ENCODE measurements at places on chromosomes 4 and X.

DNA sequence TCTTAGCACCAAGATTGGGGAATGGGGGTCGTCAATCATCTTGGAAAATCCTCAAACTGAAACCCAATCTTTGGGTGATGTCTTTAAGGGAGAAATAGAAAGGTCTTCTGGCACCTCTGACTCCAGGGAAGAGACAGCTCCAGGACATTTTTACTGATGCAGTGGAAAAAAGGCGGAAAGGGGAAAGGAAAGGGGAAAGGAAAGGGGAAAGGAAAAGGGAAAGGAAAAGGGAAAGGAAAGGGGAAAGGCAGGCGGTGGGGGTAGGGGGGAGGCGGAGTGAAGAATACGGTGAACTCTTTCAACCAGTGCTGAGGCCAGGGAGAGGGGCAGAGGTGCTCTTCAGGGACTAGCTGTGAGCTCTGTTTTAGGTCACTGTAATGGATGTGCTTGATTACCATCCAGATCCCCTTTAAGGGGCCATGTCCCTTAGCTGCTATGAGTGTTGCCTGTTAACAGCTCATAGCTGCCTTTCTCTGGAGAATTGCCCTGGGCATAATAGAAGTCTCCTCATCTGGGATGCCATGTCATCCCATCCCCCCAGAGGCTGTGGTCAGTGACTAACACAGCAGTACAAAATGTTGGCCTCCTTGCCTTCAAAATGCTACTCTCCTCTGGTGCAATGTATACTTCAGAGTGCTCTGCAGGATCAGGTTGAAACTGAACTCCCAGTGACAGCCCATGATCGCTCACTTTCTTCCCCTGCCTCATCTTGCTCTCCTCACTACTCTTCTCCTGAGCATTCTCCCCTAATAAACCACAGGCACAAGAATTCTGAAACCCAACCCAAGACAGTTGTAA is 92.4 kb upstream of the AP1S2 start:
- DNase-seq = no peak

GRCh38 chrX:34426334-34426733 is 230.8 kb downstream of the TMEM47 start:
- DNase-seq = no peak

DNA sequence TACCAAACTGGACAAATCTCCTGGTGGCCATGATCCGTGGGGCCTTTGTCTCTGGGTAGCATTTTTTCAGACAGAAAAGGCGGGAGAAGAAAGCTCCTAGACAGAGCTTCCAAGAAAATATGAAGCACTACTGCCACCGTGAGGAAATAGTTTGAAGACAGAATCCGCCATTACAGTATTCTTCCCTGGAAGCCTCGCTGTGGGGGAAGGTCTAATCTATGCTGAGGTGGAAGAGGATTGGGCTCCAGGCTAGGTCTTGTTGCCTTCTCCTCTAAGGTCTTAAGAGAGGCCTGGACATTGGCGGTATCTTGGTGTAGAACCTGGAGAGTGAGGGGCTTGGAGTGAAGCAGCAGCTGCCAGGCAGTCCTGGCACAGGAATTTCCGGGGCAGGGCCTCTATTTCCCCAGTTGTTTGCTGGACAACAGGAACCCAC is 218.9 kb downstream of the OR13H1 start:
- peak; percentile 90 for DNase-seq

DNA sequence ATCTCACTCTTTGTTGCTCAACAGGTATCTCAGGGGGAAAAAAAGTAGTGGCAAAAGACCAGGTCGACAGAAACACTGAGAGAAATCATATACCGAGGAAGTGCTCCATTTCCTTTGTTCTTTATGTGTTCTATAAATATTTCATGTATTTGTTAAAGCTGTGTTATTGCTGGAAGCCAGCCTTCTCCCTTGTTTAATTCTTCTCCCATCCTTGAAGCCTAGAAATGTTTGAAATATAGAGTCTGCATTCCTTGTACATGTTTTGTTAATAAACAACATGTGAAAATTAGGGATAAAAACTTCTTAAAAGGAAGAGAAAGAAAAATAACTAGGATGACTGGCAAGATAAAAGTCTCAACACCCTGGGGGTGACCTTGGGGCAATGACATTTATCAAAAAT is 186.2 kb downstream of the ANKRD50 start:
- DNase-seq = no peak

DNA sequence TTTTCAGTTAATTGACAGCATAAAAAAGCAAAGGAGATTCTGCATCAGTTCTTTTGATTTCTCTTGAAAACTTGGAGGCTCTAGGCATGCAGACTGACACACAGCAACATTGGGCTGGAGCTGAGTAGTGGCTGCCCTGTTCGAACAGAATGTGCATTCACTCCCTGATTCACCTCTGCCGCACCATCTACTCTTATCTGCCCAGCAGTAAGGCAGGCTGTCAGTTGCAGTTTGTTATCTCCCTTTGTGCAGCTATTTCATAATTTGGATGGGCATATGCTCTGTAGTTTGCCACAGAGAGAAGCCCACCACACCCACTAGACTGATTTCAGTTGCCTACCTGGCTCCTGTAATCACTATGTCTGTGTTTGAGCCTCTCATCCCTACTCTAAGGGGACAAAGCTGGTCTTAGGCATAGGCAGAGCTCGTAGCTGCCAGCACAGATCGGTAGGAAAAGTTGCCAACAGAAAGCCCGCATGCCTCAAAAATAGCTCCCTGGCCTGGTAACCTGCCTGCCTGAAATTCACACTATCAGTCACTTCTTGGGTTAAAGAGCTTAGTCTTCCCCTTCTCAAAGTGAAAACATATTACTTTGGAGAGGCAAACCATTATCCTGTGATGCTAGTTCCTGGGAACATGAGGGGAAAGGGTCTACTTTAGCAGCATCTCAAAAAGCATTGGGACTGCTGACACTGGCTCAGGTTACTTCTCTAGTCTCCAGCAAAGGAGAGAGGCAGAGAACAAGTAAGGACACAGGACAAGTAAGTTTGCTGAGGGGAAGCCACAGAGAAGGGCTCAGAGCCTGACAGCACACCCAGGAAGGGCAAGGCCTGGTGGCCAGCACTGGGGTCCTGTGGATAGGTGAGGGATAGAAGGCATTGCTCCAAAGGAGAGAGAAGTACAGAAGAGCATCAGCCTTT is 75.9 kb upstream of the TMEM164 start:
- no peak for DNase-seq

DNA sequence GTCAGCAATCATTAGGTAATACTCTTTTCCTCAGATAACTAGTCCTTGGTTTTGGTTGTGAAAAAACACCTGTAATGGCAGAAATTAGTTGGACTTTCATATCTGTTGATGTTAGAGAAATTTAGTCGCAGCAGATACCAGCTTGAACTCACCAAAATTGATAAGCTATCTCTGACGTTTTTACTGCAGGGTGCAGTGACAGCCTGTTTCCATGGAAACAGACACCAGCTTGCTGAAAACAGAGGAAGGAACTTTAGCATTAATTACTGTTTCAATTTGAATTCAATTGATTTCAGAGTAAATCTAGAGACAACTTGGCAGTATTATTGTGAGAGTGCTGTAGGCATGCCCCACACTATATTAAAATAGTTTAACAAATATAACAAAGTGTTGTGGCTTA is 246.5 kb downstream of the PPP1R2C start:
- DNase-seq = no peak

DNA sequence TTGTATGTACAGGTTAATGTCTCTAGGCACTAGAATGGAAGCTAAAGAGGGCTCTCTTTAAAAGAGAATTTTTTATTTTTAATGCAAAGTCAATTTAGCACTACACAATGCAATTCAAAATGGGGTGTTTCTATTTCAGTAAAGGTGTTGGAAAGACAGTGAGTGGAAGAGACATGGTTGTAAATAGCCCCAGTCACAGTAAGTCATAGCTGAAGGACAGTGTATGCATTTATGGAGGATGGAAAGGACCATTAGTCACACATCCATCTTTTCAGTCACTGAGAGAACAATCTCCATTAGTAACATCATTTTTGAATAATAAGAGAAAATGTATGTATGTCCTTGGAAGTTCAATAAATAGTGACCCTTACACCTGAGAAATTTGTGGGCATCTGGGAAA is 148.0 kb downstream of the PDHA2 start:
- DNase-seq = no peak

DNA sequence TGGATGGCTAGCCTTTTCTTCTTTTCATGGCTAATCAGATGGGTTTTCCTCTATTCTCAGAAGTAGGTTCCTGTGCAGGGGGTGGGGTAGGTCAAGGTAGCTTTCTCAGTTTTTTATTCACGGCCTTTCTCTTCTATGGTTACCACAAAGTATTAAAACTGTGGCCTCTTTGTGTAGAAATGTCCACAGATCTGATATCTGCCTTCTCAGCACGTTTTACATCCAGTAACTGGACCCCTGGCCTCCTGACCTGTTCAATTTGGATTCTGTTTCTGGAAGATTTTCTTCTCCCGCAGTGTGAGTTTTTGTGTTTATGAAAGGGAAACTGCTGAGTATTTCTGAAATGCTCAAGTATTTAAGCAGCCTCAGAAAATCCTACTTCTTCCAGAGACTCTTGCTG is 688.5 kb downstream of the RAPGEF2 start:
- no peak for DNase-seq

GRCh38 chr4:179698321-179698720 is 2256.1 kb upstream of the AGA start:
- no peak for DNase-seq

GRCh38 chr4:152640058-152640921 is 39.5 kb downstream of the TMEM154 start:
- no peak for DNase-seq

DNA sequence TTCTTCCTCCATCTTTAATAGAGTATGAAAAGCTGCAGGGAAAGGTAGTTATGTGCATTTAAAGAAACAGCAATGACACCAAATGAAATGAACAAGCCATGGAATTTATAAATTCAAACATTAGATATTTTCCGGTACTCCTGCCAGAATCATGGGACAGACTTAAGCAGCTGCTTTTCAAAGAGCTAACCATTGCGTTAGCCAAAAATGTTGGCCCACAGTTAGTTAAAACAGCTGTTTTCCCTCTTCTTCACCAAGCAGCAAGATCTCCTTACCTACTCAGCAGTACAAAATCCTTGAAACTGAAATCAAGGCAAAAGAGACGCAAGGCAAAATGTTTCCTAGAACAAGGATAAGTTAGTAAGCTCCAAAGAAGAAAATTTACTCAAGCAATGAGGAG is 64.0 kb downstream of the MANBA start:
- no peak for DNase-seq

DNA sequence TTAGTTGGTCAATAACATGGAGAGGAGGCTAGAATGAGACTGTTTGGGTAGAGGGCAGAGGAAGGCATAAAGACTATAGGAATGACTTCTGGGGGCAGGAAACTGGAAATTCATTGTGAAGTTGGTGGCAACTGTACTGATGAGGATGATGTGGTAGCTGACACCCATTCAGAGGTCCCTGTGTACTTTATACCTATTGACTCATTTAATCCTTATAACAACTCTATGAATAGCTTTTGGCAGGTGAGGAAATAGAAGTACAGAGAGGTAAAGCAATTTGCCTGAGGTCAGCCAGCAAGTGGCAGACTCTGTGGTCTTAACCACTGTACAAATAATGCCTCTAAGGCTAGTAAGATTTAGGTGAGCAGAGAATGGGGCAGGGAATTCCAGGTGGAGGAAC is 100.1 kb downstream of the GATB start:
- DNase-seq = no peak
